ENCODE measurements at places on chromosomes 1 and 21.

DNA sequence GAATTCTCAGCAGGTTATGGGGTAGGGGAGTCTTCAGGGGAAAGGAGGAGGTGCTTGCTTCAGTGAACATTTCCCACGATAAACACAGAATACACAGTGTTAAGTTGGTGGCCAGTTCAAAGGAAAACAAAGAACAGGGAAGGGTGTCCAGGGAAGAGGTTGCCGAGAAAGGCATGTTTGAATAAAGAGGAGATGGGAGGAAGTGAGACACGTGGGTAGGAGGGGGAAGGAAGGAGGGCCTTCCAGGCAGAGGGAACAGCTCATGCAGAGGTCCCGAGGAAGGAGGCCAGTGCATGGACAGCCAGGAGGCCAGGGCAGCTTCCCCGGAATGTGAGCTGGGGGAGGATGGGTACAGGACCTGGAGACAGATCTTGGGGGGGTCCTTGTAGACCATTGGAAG is 130.3 kb upstream of the TMEM51 start:
- no peak for DNase-seq

DNA sequence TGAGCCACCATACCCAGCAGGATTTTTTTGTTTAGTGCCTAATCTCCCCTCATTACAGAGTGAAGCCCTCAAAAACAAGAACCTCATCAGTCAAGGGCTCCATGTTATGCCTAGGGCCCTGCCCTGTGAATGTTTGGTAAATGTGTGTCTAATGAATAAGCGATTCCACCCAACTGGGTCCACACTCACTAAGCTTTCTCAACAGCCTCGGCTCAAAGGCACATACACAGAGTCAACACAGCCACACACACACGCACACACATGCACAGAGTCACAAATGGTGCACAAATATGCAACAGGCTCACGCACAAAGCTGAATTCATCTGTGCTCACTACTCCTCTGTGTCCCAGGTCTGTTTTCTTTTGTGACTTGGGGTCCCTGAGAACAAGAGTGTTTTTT is 11.7 kb upstream of the SYNC start:
- no peak for DNase-seq

DNA sequence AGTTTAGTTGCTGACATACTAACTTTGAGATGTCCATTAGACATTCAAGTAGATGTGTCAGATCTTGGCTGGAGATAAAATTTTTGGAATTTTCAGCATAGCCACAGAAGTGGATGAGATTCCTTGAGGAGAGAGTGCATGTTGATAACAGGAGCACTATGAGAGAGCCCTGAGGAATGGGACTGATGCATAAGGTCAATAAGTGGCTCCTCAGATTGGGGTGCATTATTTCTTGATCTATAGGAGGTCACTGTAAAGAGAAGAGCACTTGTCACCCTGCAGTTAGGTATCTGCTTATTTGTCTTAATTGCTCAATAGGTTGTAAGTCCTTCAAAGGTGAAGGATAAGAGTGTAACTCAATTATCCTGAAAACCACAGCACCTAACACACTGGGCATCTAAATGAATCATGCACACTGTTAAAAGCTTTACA is 52.0 kb upstream of the TACSTD2 start:
- no peak for DNase-seq

- DNase-seq, result no peak
Observed at GRCh38 chr1:118429856-118430255, 244.8 kb upstream of the SPAG17 start.

DNA sequence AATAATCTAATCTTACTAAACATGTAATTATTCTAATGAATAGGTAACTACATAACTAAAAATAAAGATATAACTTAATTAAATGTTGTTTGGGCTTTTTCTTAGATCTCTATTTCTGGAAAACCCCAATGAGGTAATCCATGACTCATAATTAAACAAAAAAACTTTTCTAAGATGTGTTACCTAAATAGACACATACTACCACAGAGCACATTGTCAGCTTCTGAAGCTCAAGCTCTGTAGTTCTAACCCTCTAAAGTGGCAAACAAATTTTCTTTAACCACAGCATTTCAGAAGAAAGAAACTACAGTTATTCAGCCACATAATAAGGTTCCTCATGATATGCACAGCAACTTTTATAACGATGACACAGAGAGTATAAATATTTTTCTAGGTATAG is 4.2 kb downstream of the OR6K3 start:
- no peak for DNase-seq

DNA sequence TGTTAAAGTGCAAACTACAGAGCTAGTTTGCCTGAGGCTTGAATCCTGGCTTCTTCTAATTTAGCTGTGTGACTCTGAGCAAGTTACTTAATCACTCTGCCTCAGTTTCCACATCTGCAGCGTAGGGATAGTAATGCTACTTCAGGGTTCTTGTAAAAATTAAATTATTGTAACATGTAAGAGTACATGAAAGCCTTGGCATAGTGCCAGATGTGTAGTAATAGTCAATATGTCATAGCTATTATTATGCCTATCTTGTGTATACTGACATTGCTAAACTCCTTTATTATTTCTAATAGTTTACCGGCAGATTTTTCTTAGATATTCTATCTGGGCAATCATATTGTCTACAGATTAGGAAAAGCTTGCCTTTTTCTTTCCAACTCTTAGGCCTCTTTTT is 6.8 kb upstream of the TADA1 start:
- no peak for DNase-seq

DNA sequence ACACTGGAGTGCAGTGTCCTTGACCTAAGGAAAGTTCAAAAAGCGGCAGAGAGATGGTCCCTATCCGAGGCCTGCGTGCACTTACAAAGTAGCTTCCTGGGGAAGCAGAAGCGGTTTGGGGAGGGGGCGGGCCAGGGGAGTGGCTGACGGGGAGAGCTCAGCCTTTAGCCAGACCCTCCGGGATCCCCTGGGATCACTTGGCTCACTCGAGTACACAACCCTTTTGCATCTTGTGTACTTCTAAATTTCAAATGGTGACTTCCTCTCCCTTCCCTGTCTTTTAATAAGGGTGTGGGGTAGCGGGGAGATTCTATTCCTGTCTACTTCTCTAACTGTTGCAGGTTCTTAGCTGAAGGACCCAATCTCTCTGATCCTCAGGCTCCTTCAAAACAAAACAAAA is 18.1 kb upstream of the SNX27 start:
- DNase-seq, result no peak

DNA sequence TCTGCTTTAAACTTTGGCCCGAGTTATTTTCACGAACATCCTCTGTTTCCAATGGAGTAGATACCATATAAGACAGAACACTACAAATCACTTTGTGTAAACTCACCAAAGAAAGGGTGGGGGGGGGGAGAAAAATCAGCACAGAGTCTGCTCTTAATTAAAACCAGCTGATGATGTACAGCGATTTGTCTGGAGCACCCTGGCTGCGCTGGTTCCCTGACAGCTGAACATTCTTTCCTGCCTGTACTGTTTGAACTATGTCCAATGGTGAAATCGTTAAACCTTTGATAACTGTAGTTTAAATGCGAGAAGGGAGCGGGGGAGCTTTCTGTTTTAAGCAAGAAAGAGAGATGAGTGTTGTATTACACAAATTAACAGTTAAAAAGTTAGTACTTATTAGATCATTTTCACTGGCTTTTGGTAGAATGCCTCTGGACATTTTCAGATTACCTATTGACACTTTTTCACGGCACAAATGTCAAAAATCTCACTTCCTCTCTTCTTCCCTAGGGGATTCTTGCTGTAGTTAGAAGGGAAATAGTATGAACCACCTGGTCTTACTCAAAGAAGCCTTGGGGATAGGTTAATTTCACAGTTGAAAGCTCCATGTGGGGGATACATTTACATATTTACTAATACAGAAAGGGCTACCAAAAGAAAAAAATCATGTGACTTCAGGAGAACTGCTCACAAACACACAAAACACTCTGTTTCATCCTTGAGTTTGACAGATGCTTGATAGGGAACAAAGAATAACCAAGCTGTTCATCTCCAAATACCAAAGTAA is 140.2 kb upstream of the RUNX1 start:
- no peak for DNase-seq

DNA sequence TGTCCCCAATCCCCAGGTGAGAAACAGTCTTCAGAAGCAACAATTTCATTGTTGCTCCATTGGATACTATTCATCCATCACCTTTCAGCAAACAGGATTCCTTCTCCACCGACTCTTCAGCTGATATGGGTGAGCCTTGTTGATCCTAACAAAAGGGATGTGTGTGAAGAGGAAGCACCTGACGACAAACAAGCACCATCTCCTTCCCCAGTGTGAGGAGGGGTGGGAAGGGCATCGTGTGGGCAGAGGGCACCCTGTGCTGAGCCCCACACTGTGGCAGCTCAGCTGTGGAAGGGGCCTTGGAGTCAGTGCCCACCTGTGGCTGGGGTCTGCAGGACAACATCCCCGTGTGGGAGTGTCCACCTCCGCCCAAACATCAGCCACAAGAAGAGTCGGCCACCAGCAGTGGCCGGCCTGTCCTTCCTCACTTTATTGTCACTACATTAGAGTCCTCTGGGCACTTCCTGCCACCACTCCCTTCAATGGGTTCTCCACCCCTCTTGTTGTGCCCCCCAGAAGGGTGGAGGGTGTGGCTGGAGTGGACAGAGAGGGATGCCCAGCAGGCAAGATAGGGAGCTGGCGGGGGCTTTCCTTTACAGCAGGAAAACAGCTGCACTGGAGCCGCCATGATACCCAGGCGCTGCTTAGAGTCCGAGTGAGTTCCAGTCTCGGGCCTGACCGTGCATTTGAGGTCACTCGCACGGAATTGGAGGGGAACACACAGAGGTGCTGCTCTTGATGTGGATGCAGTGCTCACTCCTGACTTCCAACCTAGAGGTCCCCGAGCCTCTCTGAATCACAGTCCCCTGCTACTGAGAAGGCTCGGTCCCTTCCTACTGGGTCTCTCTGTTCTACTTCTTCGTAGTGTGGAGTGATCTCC is 40.9 kb downstream of the VPS26C start:
- DNase-seq, result no peak

GRCh38 chr1:86231076-86231475 is 74.5 kb upstream of the COL24A1 start:
- DNase-seq, result no peak

DNA sequence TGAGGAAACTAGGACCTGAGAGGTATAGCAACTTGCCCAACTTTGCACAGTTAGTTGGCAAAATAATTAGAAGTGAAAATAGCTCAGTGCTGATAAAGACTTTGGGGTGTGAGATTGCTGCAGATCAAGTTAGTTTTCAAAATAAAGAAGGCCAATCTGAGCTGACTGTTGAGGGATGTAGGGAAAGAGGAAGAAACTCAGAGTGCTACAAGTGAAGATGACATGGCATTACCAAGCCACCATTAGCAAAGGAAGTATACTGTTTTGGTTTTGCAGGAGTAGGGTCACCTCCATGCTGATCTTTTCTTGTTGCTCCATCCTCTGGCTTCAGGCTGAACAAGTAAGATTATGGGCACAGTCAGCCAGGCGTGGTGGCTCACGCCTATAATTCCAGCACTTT is 78.7 kb upstream of the ADAM30 start:
- DNase-seq, result no peak

GRCh38 chr1:51642739-51643142 is 25.8 kb downstream of the OSBPL9 start:
- no peak for DNase-seq
